Activated CD4-positive, alpha-beta T cell treated with anti-CD3 and anti-CD28 coated beads, Interleukin-10, Interleukin-2, amounts not matched to agents 100 ng/mL and 50 ng/mL, durations not matched to agents 16 hours and 8 hours (primary cell): ENCODE measurements at places on chromosomes 1 and 21.

GRCh38 chr1:244352156-244352830 is 99.4 kb downstream of the ADSS2 start:
- DNase-seq = no peak

DNA sequence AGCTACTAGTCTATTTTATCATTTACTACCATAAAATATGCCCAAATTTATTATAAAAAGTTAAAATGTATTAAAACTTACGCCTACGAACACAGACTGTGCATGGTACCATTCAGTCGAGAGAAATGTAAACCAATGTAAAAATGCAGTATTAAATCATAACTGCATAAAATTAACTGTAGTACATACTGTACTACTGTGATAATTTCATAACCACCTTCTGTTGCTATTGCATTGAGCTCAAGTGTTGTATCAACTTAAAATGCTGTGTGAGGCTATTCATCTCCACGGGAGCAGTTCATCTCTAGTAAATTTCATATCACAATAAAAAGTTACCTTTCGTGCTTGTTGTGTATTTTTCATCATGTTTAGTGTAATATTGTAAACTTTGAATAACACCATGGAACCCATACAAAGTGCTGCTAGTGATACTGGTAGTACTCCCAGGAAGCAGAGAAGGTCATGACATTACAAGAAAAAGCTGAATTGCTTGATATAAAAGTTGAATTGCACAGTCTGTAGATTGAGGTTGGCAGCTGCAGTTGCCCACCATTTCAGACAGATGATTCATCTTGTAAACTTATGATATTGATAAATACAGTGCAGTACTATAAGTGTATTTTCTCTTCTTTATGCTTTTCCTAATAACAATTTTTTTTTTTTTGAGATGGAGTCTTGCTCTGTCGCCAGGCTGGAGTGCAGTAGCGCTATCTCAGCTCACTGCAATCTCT is 19.0 kb upstream of the CENPF start:
- DNase-seq = no peak

- DNase-seq = no peak
Measured at GRCh38 chr1:59096501-59096900, 200.4 kb upstream of the FGGY start.

- DNase-seq = peak; percentile 85
Measured at GRCh38 chr1:243850202-243850451, at the start of gene AKT3. Gene AKT3, minus strand, starts transcription at chr1:243850243. Its CDS starts 7,073 bp downstream, at chr1:243843170.

DNA sequence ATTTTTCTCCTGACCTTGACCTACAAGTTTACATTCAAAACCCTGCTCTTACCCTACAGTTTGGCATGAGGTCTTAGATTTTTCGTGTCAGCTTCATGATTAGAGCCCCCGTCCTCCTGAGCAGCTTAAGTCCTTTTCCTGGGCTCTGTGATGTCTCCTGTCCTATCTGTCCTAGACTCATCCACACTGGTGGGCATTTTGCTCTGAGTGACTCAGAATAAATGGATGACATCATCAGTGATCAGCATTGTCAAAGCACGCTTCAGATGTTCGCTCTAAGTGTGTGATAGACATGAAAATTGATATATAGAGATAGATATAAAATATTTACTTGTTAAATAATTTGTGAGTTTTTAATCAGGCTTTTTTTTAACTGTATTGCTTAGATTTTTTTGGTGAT is 21.8 kb downstream of the RGS13 start:
- no peak for DNase-seq

DNA sequence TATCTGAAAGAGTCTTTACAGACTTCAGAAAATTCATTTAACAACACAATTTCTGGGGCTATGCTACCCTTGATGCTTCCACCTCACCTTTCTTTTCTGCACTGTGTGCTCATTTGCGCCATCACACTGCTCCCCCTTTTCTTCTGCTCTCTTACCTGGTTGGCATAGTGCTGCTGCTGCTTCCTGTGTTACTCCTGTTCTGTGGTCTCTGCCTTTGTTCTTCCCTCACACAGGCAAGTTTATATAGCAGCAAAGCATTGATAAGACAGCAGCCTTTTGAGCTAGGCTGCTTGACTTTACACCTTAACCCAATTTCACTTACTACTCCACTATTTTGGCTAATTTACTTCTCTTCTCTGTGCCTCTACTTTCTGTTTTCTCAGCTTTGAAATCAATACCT is 18.3 kb downstream of the SGIP1 start:
- no peak for DNase-seq

- peak; percentile 67 for DNase-seq
Measured at GRCh38 chr1:115807723-115808122, 33.2 kb downstream of the NHLH2 start.

DNA sequence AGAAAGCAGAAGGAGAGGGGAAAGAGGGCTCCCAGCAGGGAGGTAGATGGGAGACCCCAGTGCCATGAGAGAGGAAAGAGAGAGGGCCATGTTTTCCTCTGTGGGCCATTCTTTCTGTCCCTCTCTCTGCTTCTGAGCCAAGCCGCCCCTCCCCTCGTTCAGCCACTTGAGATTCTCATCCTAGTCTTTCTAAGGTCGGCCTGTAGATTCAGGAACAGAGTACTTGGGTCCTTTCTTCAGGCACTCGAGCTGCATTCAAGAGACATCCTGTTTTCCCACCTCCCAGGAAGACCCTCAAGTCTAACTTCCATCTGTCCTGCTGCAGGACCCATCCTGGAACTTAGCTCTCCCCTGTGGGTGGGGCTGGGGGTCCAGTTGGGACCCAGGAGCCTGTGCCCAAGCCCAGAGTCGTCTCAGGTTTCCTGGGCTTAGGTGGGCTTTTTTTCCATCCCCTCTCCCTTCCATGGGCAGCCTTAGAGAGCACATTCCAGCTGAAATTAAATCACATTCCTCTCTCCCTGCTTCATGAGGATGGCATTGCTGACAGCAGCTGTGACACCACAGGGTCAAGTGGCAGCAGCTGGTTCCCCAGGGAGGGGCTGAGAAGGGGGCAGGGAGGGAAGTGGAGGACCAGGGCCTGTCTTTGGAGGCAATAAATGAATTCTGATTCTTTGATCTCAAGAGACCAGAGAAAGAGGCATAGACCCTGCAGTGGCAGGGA is 13.0 kb downstream of the NES start:
- no peak for DNase-seq

GRCh38 chr1:53016705-53017104 is 45.3 kb upstream of the PODN start:
- DNase-seq = no peak

- no peak for DNase-seq
Measured at GRCh38 chr1:51661081-51661518, 44.2 kb downstream of the OSBPL9 start.

DNA sequence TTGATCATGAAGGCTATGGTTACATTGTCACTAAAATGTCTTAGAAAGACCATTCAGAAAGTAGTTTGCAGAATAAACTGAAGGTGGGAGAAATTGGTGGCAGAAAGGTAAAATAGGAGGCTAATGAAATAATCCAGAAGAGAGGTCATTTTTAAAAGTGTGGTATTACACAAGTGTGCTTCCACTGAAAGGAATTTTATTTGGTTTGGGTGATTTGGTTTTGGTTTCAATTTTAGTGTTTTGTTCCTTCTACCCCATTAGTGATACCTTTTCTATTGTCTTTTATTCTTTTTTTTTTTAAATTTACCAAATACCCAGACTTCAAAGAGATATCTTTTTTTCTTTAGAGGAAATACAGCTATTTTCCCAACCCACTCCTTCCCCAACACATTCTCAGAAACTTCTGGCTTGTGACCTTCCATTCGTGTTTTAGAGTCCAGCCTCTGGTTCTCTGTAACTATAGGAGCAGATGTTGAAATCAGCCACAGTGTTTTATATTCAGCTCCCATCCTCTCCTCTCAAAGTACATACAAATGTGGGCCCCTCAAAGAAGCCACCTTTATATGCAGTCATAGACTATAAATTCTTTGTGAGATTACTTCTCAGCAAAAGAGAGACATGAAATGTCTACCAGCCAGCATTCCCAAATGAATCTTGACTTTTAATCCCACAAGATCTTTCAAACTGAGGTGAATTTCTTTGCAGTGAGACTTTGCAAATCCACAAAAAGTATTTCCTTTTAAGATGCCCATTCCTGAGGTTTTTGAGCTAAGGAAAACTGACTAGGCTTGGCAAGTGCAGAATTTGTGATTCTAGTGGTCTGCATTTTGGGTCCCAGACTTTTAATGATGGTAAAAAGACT is 42.0 kb upstream of the PALMD start:
- DNase-seq = no peak

- DNase-seq = no peak
Measured at GRCh38 chr1:192803501-192803900, 5.3 kb upstream of the RGS2 start.

GRCh38 chr21:15894596-15894995 is 164.8 kb downstream of the USP25 start:
- DNase-seq = no peak

DNA sequence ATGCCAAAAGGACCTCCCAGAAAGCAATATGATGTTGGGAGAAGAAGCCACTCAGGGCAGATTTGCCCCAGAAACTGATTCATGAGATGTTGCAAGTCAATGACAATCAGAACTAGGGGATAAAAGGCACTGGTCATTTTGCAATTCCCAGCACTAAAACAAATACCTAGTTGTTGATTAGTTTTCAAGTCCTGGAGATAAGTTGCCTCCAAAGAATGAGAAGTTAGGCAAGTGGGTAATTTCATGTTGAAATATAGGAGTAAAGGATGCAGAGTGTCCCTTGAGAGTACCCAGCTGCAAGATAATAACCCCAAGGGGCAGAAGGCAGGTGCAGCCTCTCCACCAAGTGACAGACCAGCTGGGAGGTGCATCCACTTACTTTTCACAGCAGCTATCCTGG is 363.6 kb downstream of the PBX1 start:
- DNase-seq = no peak

GRCh38 chr1:236393681-236394481 is at the start of gene EDARADD:
Gene EDARADD, plus strand, starts transcription at chr1:236394286. Its CDS starts 159 bp downstream, at chr1:236394445.
- DNase-seq = peak; percentile 25

GRCh38 chr1:13550663-13551062 is 33.0 kb upstream of the PDPN start:
- DNase-seq = no peak

- DNase-seq = no peak
Measured at GRCh38 chr1:225631021-225631663, 21.8 kb downstream of the ENAH start.

- no peak for DNase-seq
Measured at GRCh38 chr1:234626391-234626790, 16.4 kb upstream of the IRF2BP2 start.

- no peak for DNase-seq
Measured at GRCh38 chr1:221458447-221459156, 283.3 kb downstream of the DUSP10 start.

GRCh38 chr1:91828583-91829281 is 57.2 kb downstream of the TGFBR3 start:
- DNase-seq = no peak
